Breast epithelium (tissue), 4 donors: ENCODE measurements at places on chromosomes 1 and 21.

DNA sequence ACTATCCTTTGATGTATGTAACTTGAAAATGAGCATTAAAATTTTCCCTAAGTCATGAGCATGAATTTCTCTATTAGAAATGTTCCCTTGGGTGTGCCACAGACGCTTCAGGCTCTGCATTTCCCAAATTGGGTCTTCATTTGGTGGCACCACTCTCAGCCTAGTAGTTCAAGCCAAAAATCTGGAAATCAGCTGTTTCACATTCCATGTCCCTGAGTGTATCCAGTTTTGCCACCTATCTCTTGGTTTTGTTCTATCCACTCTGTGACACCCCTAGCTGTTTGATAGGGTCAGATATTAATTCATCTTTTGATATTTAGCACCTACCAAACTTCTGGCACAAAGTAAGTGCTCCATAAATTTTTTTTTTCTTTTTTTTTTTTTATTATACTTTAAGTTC is 89.5 kb upstream of the DPH5 start:
- H3K4me3 ChIP-seq, result no peak overlapping the region
- H3K27ac ChIP-seq, result no peak overlapping the region
- H3K4me1 ChIP-seq, result no peaks in the 10 kb centered on the region
- DNase-seq, result no peak
- H3K36me3 ChIP-seq, result no peaks in the 10 kb centered on the region

DNA sequence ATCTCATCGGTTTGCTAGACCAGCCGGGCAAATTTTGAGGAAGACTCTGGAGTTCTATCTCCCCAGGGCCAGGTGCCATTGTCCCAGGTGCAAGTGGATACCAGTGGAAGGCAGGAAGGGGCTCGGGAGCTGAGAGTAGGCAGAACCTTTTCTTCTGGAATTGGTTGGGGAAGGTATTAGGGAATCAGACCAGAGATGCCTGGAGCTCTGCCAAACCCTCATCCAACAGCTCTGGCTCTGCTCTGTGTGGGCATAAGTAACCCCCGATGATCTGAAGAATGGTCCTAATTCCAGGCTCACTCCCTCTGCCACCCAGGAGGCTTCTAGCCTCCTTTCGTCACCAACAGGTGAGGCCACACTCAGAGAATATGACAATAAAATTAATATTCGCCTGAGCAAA is 69.9 kb downstream of the PGBD5 start:
- no peak overlapping the region for H3K4me3 ChIP-seq
- H3K27me3 ChIP-seq, result no peaks in the 10 kb centered on the region
- H3K27ac ChIP-seq, result no peak overlapping the region
- no peak for DNase-seq
- no peaks in the 10 kb centered on the region for H3K36me3 ChIP-seq

GRCh38 chr1:37562984-37563383 is 6.2 kb downstream of the DNALI1 start:
- no peaks in the 10 kb centered on the region for H3K27me3 ChIP-seq
- no peak overlapping the region for H3K27ac ChIP-seq
- H3K4me3 ChIP-seq, result no peak overlapping the region

GRCh38 chr21:34914239-34914638 is 134.9 kb downstream of the RUNX1 start:
- no peaks in the 10 kb centered on the region for H3K27me3 ChIP-seq
- no peak overlapping the region for H3K27ac ChIP-seq
- H3K4me3 ChIP-seq, result no peak overlapping the region
- DNase-seq, result no peak
- H3K36me3 ChIP-seq, result no peaks in the 10 kb centered on the region
- H3K4me1 ChIP-seq, result no peaks in the 10 kb centered on the region

- peak overlapping the region; percentile 76 for H3K27ac ChIP-seq
- no peaks in the 10 kb centered on the region for H3K4me1 ChIP-seq
- H3K36me3 ChIP-seq, result no peaks in the 10 kb centered on the region
- H3K27me3 ChIP-seq, result no peaks in the 10 kb centered on the region
Observed at GRCh38 chr1:109864930-109865612, 45.6 kb upstream of the CSF1 start.

GRCh38 chr21:44930543-44930981 is 9.3 kb upstream of the SLX9 start:
- H3K27me3 ChIP-seq, result peaks cover 8% of the 10 kb centered on the region
- DNase-seq, result no peak
- H3K4me1 ChIP-seq, result peaks cover 30% of the 10 kb centered on the region
- H3K4me3 ChIP-seq, result no peak overlapping the region
- H3K36me3 ChIP-seq, result no peaks in the 10 kb centered on the region

GRCh38 chr21:27157097-27157496 is 190.2 kb upstream of the ADAMTS5 start:
- no peaks in the 10 kb centered on the region for H3K27me3 ChIP-seq
- no peaks in the 10 kb centered on the region for H3K36me3 ChIP-seq
- no peak for DNase-seq
- H3K4me3 ChIP-seq, result no peak overlapping the region

DNA sequence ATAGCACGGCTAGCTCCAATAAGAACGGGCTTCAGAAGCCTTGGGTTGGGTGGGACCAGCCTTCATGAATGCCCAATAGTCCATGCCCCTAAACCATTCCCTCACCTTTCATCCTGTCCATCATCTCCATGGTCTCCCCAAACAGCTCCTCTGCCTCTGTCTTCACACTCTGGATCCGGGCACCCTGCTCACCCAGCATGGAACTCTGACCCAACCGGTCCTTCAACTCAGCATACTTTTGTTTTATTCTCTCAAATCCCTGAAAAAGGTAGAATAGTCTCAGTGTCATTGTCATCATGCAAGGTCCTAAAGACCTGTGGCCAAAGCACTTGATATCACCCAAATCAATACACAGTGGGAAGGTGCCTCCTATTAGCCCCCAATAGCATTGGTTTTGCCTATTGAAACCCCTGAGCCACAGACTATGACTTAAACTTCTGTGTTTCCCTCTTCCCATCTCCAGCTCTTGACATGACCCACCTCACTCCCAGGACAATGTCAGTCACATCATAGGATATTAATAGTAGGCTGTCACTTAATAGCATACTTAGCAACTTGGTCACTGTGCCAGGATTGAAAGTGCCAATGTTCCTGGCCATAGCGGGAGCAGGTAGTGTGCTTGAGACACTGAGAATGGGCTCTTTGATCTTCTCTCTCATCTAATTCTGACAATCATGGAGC is 33.0 kb downstream of the CAMK1G start:
- DNase-seq, result no peak
- H3K4me1 ChIP-seq, result no peaks in the 10 kb centered on the region
- H3K27ac ChIP-seq, result no peak overlapping the region

GRCh38 chr1:41236781-41237180 is 5.3 kb downstream of the SCMH1 start:
- H3K27ac ChIP-seq, result no peak overlapping the region
- H3K36me3 ChIP-seq, result no peaks in the 10 kb centered on the region
- no peaks in the 10 kb centered on the region for H3K27me3 ChIP-seq
- DNase-seq, result no peak
- no peaks in the 10 kb centered on the region for H3K4me1 ChIP-seq

- no peak for DNase-seq
- H3K27me3 ChIP-seq, result no peaks in the 10 kb centered on the region
- no peaks in the 10 kb centered on the region for H3K4me1 ChIP-seq
- H3K27ac ChIP-seq, result no peak overlapping the region
Observed at GRCh38 chr1:185232874-185233273, 75.9 kb downstream of the SWT1 start.

DNA sequence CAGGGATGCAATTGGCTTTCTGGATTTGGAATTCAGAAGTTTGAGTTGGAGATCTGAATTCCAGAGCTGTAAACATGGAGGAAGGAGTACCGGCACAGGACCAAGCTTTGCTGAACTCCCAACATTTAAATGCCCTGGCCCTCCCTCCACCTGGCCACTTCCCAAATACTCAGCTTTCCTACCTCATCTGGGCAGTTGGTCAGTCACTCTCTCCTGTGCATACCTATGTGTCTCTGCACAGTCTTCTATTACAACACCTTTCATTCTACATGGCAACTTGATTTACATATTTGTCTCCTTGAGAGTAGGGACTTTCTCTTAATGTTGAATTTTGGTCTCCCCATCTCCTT is 6.1 kb upstream of the KHDRBS1 start:
- no peaks in the 10 kb centered on the region for H3K4me1 ChIP-seq
- DNase-seq, result no peak
- no peak overlapping the region for H3K27ac ChIP-seq
- H3K27me3 ChIP-seq, result no peaks in the 10 kb centered on the region
- no peaks in the 10 kb centered on the region for H3K36me3 ChIP-seq
